ENCODE measurements at places on chromosomes 7 and 10.

- no peak for DNase-seq
These were observed 1.3 kb downstream of the HMX3 start for GRCh38 chr10:123136806-123137642.

DNA sequence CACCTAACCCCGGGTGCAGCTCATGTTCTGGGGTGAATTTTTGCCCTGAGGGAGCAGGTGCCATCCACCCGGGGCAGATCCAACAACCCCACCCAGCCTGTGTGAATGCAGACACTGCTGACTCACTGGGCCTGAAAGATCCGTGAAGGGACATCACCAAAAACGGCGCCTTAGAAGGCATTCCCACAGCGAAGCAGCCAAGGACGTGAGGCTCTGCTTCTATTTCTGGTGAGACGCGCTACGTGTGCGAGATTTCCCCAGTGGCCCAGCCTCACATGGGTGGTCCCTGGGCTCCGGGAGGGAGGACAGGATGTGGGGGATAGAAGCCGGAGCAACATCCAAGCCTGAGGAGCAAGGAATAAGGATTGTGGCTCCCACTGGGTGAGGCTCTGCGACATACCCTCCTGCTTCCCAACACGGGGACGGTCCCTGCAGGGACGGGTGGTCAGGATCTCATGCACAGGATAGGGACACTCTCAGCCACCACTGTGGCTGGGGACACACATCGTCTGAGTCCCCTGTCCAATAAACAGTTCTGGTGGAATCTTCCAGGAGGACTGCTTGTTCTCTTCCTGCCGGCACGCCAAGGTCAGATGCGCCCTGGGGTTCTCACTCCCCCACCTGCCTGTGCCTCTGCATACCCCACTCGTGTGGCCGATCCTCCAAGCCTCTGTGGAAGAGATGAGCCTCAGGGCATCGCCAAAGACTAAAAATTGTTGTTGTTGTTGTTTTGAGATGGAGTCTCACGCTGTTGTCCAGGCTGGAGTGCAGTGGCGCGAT, 70.2 kb downstream of the ZRANB1 start:
- no peak for DNase-seq

GRCh38 chr7:30617359-30617758, 22.7 kb downstream of the GARS1 start:
- DNase-seq = no peak

GRCh38 chr10:13585943-13586342, 822 bp upstream of the PRPF18 start:
- DNase-seq = no peak

DNA sequence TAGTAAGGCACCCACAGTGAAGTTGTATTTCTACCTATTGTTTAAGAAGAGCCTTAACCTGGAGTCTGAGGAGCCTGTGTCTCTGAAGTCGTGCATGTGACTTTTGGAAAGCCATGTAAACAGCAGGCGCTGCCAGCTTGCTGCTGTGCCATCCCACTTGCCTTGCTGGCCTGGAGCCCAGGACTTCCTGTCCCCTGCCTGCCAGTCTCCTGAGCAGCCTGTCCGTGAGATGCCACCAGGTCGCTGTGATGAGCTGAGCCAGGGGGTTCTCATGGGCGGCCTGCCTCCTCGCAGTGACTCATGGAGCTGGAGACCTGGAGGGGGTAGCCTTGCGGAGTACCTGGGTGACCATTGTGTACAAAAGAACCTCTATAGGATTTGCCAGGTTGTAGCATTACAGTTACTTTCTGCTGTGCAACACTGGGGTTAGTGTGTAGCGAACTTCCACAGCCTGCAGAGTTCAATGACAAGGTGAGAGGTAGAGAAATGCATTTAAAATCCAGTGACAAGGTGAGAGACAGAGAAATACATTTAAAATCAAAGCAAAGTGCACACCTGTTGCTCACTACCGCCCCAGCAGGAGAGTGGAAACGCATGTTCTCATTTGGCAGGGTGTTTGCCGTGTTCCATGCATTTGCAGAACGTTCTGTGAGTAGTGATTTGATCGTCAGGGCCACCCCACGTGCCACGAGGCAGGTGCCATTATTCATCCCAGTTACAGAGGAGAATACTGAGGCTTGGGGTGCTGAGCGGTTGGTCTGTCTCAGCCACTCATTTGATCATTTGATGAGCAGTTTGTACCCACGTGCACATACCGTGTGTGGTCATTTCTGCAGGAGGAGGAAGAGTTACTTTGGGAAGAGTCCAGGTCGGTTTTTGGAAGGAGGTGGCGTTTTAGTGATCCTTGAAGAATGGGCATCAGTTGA, 36.6 kb upstream of the BHLHA15 start:
- no peak for DNase-seq

GRCh38 chr7:140144821-140145220, 32.0 kb downstream of the KDM7A start:
- no peak for DNase-seq

- no peak for DNase-seq
These were observed 3.0 kb downstream of the CALN1 start for GRCh38 chr7:72408966-72409637.

- no peak for DNase-seq
These were observed 22.6 kb upstream of the TRIM8 start for GRCh38 chr10:102621443-102622325.

- no peak for DNase-seq
These were observed 185.1 kb upstream of the ADO start for GRCh38 chr10:62619413-62619738.

DNA sequence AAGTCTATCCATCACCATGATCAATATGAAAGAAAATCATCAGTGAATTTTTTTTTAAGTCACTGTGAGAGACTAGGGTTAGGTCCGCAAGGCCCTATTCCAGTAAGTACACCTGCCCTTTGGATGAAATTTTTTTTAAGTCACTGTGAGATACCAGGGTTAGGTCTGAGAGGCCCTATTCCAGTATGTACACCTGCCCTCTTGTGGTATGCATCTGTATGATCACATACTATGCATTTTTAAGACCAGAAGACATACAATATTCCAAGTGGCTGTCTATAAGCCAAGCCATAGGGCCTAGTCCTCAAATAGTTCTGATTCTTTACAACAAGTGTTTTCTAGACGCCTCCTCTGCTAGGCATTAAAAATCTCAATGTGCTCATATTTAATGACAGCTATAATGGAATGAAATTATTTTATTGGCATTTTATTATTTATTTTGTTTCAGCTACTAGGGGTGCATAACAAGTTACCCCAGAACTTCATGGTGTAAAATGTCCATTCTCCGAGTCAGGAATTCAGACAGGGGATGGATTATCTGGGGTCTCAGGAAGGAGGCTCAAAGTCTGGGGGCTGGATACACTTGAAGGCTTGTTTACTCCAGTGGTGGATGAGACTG, 53.1 kb downstream of the TEX36 start:
- DNase-seq = peak; percentile 15

GRCh38 chr7:25173184-25173583, 48.1 kb upstream of the CYCS start:
- no peak for DNase-seq

GRCh38 chr10:102280397-102281101, 35.2 kb downstream of the GBF1 start:
- DNase-seq = no peak

DNA sequence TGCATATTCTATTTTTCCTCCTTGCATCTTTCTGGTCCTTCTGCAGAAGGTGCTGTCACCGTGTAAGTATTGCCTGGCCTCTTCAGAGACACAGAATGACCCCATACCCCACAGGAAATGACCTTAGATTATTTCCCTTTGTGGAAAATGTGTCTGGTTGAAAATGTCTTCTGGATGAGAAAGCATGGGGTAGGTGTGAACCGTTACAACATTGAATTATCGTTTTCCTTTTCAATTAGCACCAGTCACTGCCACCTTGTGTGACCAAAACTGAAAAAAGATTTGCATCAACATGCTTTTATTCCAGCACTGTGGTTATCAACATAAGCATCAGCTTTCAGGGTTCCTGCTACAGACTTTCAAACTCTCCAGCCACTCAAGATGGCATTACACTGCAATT, 58.0 kb upstream of the CELF2 start:
- DNase-seq = no peak

- no peak for DNase-seq
These were observed 72.9 kb downstream of the CDHR3 start for GRCh38 chr7:106036004-106036403.
